ENCODE measurements at places on chromosomes 5 and 9.

GRCh38 chr5:159638481-159638880 is 277.8 kb upstream of the ADRA1B start:
- no peak for DNase-seq

DNA sequence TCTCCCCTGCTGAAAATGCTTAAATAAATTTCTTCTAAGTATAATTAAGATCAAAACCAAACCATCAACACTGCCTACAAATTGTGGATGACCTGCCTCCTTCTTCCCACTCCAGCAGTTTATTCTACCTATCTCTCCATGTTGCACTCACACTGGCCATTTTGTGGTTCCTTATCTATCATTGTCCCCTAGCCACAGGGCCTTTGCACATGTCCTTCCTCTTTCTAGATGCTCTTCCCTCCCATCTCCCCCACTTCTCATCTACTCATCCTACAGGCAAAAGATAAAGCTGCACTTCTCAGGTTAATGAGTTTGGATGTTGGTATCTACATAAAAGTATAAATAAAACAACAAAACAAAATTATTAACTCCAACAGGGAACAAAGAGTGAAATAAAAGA is 70.6 kb upstream of the CCNG1 start:
- DNase-seq, result no peak

DNA sequence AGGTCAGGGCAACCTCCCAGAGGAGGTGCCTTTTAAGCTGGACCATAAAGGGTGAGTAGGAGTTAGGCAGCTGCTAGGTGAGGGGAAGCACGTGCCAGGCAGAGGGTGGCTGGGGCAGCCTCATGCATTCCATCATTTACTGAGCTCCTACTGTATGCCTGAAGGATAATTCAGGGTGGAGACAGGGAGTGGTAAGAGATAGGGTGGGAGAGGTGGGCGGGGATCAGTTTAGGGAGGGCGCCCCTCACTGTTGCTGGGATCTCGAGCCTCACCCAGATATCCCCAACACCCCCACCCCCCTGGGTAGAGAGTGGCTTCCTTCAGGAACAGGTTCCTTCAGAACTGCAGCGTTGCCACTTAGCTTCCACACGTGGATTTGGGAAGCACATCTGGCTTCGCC is 74.5 kb upstream of the ASS1 start:
- DNase-seq, result no peak

GRCh38 chr5:176847726-176848290 is 37.4 kb downstream of the UNC5A start:
- DNase-seq, result no peak

- peak; percentile 45 for DNase-seq
Observed at GRCh38 chr5:32869216-32869615, 158.1 kb downstream of the NPR3 start.

- DNase-seq, result no peak
Observed at GRCh38 chr5:59810041-59810440, 83.5 kb downstream of the PDE4D start.

DNA sequence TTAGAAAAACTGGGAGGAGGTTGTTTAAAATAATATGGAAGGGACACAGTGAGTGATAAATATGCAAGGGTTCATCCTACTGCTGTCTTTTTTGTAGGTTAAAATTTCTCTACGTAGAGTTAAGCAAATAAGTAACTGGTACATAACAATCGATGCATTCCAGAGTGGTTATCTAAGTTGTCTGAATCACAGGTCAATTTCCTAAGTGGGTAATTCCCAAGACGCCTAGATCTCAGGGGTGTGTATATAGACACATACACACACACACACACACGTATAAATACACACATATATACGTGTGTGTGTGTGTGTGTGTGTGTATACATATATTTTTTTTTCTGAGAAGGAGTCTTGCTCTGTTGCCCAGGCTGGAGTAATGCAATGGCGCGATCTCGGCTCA is 22.3 kb downstream of the CAAP1 start:
- DNase-seq, result no peak

- DNase-seq, result no peak
Observed at GRCh38 chr9:95201206-95201605, 116.3 kb downstream of the FANCC start.

- no peak for DNase-seq
Observed at GRCh38 chr9:109466623-109467590, 31.2 kb downstream of the PTPN3 start.

GRCh38 chr5:68709239-68709638 is 384.6 kb upstream of the SLC30A5 start:
- DNase-seq, result no peak

DNA sequence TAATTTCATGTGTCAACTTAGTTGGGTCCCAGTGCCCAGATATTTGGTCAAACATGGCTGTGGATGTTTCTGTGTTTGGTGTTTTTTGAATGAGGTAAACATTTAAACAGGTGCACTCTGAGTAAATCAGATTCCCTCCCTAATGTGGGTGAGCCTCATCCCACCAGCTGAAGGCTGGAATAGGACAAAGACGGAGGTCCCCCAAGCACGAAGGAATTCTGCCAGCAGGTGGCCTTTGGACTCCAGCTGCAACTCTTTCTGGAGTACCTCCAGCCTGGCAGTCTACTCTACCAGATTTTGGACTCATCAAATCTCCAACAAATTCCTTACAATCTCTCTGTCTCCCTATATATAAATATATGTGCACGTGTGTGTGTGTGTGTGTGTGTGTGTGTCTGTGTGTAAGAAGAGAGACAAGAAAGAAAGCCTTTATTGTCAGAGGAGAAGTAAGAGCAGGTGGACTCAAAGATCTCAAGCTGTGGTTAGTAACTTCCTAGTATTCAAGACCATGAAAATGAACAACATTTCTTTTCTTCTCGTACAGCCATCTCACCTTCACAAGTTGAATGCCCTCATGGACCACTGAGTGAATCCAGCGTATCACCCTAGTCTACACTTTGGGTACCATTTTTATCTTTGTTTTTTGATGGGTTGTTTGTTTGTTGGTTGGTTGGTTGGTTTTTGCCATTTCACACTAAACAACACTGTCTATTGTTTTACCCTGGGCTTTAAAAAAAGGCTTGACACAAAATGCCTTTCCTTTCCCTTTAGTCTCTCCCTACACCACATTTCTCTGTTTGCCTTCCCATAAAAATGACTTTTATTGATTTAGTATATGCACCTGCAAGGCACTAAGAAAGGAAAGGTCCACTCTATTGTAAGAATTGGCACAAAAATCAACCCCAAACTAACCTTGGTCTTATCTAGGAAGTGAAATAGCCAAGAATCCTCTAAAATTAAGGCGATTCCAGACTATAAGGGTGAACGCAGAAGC is 118.7 kb downstream of the TENT4A start:
- DNase-seq, result no peak

DNA sequence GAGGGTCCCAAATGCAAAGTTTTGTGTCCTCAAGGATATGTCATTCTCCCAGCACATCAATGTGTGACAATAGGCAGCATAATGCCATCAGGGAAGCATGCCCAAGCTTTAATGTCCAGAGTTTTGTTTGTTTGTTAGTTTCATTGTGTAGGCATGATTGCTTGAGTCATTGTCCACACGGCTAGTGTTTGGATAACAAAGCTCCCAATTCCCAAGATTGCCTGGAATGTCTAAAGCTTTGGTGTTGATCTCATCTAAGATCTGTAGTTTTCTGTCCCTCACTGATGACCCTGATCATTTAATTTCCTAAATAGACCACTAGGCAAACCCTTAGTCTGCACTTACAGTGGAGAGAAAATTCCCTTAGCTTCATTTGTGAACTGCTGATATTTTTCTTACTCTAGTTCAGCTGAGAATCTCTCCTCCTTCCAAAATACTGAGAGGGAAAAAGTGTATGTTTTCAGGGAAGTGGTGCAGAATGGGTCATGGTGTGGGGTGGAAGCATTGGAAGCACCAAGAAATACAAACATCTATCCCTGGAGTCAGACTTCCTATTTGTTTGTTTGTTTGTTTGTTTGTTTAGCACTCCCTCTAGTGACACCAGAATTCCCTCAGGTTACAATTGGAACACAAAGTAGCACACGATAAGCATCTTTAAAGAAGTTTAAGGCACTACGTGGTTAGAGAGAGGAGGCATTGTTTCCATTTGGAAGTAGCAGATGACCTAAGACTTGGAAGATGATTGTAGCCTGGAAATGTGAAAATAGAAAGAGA is 127.1 kb downstream of the PRDM6 start:
- no peak for DNase-seq

- no peak for DNase-seq
Observed at GRCh38 chr9:18138656-18139055, 335.3 kb upstream of the ADAMTSL1 start.

DNA sequence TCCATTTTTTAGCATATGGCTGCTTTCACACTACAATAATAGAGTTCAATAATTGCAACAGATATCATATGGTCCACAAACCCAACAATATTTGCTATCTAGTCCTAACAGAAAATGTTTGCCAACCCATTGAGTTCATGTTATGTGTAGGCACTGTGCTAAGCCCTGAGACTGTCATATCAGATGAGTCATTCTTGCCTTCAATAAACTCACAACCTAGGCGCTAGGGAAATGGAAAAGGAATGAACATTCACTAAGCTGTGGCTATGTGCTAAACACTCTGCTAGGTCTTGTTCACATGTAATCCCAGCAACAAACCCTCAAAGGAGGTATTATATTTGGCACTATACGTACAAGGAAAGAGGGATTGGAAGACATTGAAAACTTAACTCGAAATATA is 8.4 kb upstream of the TIMD4 start:
- no peak for DNase-seq

- DNase-seq, result peak; percentile 3
Observed at GRCh38 chr9:105911104-105911911, 217.0 kb downstream of the TMEM38B start.

- DNase-seq, result no peak
Observed at GRCh38 chr5:55313870-55314617, 6.3 kb downstream of the MTREX start.

GRCh38 chr5:87393331-87393730 is 19.4 kb downstream of the CCNH start:
- peak; percentile 59 for DNase-seq

DNA sequence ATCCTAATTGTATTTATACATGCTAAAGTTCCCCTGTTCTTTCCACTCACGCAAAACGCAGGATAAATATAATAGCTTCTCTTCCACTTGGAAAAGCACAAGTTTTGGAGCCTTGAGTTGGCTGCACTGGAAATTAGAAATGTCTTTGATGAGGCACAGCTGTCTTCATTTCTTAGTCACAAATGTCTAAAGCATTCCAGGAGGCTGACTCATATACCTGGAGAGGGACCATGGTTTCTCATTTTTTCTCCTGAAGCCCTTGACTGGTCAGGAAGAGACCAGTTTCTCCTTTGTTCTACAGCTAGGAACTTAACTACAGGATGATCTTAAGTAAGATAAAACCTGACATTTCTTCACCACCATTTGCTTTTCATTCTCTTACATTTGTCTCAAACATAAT is 16.2 kb downstream of the MTX3 start:
- DNase-seq, result no peak

DNA sequence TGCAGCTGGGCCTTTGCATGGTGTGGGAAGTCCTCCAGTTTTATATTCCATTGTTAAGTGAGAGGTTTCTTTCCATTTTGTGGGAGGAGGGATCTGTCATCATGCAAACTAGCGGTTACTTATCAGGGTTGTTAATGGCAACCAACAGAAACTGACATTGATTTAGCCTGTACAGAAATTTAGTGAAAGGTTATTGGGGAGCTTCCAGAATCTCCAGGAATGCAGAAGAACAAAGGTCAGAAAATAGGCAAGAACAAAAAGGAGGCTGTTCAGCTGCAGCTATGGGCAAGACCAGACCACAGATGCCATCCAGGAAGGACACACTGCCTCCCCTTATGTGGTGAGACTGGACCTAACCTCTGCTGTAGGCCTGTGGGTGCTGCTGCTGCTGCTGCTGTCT is 395.8 kb downstream of the KDM4C start:
- no peak for DNase-seq

GRCh38 chr5:127440831-127441230 is 76.6 kb upstream of the PRRC1 start:
- no peak for DNase-seq

DNA sequence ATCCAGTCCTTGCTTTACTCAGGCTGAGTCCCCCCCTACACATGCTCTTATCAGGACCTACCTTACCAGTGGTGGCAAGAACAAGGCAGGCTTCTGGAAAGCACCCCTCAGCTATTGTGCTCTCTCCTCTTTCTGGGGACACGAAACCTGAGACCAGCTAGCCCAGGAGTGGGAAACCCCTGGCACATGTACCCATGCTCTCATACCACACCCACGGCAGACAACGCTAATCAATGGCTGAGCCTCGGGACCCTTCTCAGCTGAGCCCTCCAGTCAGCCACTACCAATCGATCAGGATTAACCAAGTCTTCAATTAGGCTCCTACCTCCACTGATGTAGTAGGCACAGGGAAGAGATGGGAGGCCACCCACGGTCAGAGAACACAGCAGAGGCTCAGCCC is 65.1 kb downstream of the VAV2 start:
- DNase-seq, result no peak

- no peak for DNase-seq
Observed at GRCh38 chr5:31479706-31480105, 52.2 kb downstream of the DROSHA start.

DNA sequence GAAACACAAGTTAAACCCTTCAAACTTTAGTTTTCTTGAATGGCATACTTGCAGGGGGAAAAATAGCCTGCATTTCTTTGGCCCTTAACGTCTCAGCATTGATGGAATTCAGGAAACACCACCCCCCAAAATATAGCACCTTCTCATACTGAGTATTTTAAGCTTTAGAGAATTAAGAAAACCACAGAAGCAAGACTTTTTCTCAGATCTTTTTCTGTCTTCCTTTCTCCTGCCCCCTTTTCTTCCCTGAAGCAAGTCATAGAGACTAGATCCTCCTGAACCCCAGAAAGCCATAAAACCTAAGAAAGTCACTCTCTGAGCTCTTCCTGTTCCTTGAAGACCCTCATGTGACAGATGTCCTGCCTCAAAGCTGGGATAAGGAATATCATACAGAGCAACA is 1069.9 kb downstream of the EFNA5 start:
- DNase-seq, result no peak

DNA sequence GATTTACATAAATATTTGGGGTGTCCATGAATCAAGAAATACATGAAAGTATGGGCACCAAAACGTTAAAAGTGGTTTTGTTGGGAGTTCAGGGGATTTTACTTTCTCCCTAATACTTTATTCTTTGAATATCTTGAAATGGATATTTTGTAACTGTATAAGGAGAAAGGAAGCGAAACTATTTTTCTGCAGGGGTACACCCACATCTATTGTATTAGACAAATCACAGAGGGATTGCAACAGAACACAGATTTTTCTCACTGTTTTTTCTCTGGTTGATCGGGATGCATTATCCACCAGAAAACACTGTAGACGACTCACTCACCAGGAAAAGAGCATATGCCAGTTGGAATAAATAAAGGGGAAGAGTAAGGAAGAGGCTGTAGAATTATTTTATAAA is 1.2 kb upstream of the RABGAP1 start:
- no peak for DNase-seq

All from GM04503 (cell line).